Activated naive CD4-positive, alpha-beta T cell treated with anti-CD3 and anti-CD28 coated beads for 36 hours (primary cell): ENCODE measurements at places on chromosomes 7 and 10. TPM values are rescaled to one million over a fixed set of nuclear protein-coding genes. Genes with fewer than 3 reads are reported as not detected.
A peak's percentile ranks its signal among the peaks of the same experiment; 100 is the strongest.

- no peak for DNase-seq
- H3K27me3 ChIP-seq, result no peaks in the 10 kb centered on the region
- no peak overlapping the region for H3K4me3 ChIP-seq
- H3K4me1 ChIP-seq, result peaks cover 15% of the 10 kb centered on the region
- H3K36me3 ChIP-seq, result no peaks in the 10 kb centered on the region
These were observed 111.8 kb upstream of the ANKRD1 start for GRCh38 chr10:91032611-91033206.

DNA sequence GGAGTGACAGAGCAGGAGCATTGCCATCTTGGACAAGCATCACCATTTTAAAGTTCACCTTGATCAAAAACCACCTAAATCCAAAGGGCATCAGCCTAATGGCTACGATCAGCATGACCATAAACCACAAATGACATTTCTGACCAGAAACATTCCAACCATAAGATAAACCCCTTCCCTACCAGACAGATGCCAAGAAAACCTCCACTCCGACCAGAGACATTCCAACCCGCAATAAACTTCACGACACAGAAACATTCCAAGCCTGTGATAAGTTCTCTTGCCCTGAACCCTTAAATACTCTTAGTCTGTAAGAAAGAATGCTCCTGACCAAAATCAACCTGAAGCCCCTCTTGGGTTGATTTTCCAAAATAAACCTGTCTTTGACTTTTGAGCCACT is 606.9 kb downstream of the POM121L12 start:
- H3K4me1 ChIP-seq, result no peaks in the 10 kb centered on the region
- no peak overlapping the region for H3K27ac ChIP-seq
- H3K4me3 ChIP-seq, result no peak overlapping the region
- H3K27me3 ChIP-seq, result no peaks in the 10 kb centered on the region
- no peak for DNase-seq

GRCh38 chr7:135763261-135763660 is 14.6 kb upstream of the FAM180A start:
- no peak overlapping the region for H3K4me3 ChIP-seq
- no peaks in the 10 kb centered on the region for H3K36me3 ChIP-seq
- DNase-seq, result no peak
- H3K4me1 ChIP-seq, result no peaks in the 10 kb centered on the region
- peaks cover 33% of the 10 kb centered on the region for H3K27me3 ChIP-seq

DNA sequence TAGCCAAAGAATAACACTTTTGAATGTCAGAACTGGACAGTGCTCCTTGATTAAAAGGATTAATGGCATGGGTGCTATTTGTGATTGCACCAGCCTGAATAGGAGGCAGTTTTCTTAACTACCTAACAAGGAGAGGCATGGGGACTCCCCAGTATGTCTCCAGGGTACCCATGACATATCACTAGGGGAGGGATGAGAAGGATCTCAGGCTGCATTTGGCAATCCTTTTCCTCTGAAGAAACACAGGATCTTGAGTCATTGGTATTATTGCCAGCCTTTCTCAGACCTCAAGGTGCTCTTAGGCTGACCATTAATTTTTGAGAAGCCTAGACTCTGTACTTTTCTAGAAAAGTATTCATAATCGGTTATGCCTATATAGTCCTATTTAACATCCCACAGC is 77.5 kb upstream of the NPVF start:
- H3K4me1 ChIP-seq, result no peaks in the 10 kb centered on the region
- no peak overlapping the region for H3K27ac ChIP-seq
- no peak for DNase-seq
- no peaks in the 10 kb centered on the region for H3K36me3 ChIP-seq

DNA sequence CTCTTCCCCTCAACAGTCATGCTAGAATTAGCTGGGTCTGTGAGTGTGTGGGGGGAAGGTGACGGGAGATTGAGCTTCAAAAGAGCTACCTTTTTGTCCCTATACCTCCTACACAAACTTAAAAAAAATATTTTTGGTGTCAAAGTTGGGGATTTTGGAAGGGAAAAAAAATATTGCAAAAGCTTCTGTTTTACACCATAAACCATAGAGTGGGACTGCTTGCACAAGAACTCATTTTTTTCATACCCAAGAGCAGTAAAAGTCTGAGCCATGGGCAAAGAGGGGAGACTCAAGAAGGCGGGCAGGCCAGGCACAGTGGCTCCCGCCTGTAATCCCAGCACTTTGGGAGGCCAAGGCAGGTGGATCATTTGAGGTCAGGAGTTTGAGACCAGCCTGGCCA is 9.4 kb upstream of the ZDHHC4 start:
- no peak overlapping the region for H3K27ac ChIP-seq
- H3K27me3 ChIP-seq, result no peaks in the 10 kb centered on the region
- no peaks in the 10 kb centered on the region for H3K36me3 ChIP-seq
- DNase-seq, result no peak
- peaks cover 2% of the 10 kb centered on the region for H3K4me1 ChIP-seq

- H3K27me3 ChIP-seq, result no peaks in the 10 kb centered on the region
- H3K4me3 ChIP-seq, result no peak overlapping the region
- no peaks in the 10 kb centered on the region for H3K36me3 ChIP-seq
- H3K27ac ChIP-seq, result no peak overlapping the region
- H3K4me1 ChIP-seq, result no peaks in the 10 kb centered on the region
These were observed 362.7 kb upstream of the VSTM2A start for GRCh38 chr7:54179321-54180029.

DNA sequence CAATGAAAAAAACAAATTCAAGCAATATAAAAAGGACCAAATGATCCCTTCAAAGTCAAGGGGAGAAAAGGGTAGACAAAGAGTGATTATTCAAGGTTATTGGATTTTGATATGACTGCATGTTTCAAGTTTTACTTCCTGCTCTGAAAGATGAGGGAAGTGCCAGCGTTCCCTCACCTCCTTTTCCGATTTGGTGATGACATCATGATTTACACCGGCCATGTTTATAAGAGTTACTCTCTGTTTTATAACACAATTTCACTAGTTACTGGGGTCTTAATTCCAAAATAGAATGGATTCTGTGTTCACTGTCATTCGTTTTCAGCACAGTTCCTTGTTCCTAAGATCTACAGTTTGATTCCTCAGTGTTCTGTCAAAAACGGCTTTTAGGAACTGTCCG is 60.5 kb upstream of the CPXM2 start:
- H3K36me3 ChIP-seq, result no peaks in the 10 kb centered on the region
- no peak overlapping the region for H3K4me3 ChIP-seq
- peaks cover 13% of the 10 kb centered on the region for H3K27me3 ChIP-seq
- H3K4me1 ChIP-seq, result no peaks in the 10 kb centered on the region
- no peak for DNase-seq

DNA sequence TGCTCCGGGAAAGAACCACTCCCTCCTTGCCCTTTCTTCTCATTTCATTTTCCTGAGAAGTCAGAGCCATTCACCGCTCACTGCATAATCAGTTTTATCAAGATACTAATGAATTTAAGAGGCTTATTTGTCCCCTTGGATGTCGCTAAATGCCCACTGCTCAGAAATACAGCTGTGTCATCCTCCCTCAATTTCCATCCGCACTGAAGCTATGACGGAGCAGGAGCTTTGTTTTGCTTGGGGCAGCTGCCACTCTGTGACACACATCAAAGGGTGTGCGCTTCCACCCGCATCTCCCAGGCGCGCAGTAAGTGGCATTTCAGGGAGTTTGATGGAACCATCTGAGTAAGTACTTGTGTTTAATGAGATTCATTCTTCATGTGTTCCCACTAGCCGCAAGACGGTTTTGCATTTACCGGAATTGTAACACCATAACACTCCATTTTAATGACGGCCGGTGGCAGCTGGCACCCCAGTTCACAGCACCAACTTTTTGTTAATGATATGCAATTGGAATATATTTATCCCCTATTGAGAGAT is 103.8 kb upstream of the PARD3 start:
- no peak for DNase-seq
- no peaks in the 10 kb centered on the region for H3K4me1 ChIP-seq
- no peaks in the 10 kb centered on the region for H3K27me3 ChIP-seq
- H3K4me3 ChIP-seq, result no peak overlapping the region
- no peak overlapping the region for H3K27ac ChIP-seq
- no peaks in the 10 kb centered on the region for H3K36me3 ChIP-seq

DNA sequence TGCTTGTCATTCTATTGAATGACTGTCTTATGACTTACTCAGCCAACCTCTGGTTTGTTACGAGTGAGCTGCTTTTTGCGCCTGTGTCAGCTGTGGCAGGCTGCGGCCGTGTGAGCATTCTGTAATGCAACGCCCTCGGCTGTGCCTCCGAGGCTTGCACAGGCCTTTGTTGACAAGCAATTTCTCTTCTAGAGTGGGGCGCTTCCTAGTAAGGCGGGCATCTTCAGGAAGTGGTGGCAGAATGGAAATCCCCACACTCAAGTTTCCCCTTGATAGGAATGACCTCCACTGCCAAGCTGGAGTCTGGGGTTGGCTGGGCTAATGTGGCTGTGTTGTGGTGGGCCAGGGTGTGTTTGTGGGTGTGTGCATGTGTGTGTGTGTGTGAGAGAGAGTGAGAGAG is 20.2 kb upstream of the TMEM178B start:
- no peaks in the 10 kb centered on the region for H3K27me3 ChIP-seq
- no peak overlapping the region for H3K4me3 ChIP-seq
- peak; percentile 75 for DNase-seq
- peak overlapping the region; percentile 73 for H3K27ac ChIP-seq
- H3K36me3 ChIP-seq, result no peaks in the 10 kb centered on the region

- DNase-seq, result no peak
- H3K4me3 ChIP-seq, result no peak overlapping the region
- H3K27me3 ChIP-seq, result peaks cover 7% of the 10 kb centered on the region
- no peaks in the 10 kb centered on the region for H3K36me3 ChIP-seq
These were observed 127.9 kb downstream of the CPED1 start for GRCh38 chr7:121116396-121116795.

Gene SRGN
- total RNA-seq, result 197 TPM

Gene CPXM2
- not detected for total RNA-seq

Gene SPDYE9
- not detected for total RNA-seq

Gene FOXI2
- not detected for total RNA-seq

Gene CHCHD3
- total RNA-seq, result 62.0 TPM

Gene CRYGN
- not detected for total RNA-seq

Gene MMP21
- not detected for total RNA-seq

Gene PLPP4
- not detected for total RNA-seq

Gene TEX47
- total RNA-seq, result not detected

Gene CLDN12
- total RNA-seq, result 14.8 TPM
